Left colon (tissue), 2 donors: ENCODE measurements at places on chromosomes 16 and 17. TPM values are rescaled to one million over a fixed set of nuclear protein-coding genes. Genes with fewer than 3 reads are reported as not detected.
A peak's percentile ranks its signal among the peaks of the same experiment; 100 is the strongest.

The DNAI2 gene
- total RNA-seq = not detected

The RNF157 gene
- total RNA-seq = 23.6 TPM

The CX3CL1 gene
- total RNA-seq = 2.9 TPM

The CRYM gene
- 15.7 TPM for total RNA-seq

The CMTM2 gene
- not detected for total RNA-seq

GRCh38 chr17:6134721-6135120 lies 64.5 kb downstream of the WSCD1 start:
- DNase-seq = no peak

DNA sequence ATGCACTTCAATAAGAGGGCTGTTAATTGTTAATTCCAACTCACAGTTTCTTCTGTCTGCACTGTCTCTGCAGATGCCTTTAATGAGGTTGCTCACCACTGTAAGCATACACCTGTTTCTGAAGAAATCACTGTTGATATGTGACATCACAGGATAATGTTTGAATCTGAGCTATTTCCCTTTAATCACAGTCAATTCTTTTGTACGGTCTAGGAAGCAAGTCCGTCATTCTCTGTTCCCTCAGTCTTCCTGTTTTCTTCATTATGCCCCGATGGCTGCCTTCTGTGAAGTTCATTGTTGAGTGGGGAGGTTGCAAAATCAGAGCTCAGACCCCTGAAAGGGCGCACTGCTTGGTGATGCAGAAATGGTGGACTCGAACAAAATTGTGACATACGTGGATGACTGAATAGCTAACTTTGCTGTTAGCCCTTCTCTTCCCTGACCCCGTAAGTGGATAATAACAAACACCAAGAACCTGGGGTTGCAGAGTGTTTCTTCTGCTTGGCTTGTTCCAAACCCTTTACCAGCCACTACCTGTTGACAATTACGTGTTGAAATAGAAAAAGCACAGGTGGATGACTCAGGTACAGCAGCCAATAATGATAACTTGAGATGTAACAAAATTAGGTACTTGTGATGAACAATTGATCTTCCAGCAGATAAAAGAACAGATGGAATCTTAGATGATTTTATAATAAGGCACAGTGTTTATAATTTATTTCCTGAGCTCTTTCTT lies 71.9 kb upstream of the AXIN2 start:
- DNase-seq = no peak

DNA sequence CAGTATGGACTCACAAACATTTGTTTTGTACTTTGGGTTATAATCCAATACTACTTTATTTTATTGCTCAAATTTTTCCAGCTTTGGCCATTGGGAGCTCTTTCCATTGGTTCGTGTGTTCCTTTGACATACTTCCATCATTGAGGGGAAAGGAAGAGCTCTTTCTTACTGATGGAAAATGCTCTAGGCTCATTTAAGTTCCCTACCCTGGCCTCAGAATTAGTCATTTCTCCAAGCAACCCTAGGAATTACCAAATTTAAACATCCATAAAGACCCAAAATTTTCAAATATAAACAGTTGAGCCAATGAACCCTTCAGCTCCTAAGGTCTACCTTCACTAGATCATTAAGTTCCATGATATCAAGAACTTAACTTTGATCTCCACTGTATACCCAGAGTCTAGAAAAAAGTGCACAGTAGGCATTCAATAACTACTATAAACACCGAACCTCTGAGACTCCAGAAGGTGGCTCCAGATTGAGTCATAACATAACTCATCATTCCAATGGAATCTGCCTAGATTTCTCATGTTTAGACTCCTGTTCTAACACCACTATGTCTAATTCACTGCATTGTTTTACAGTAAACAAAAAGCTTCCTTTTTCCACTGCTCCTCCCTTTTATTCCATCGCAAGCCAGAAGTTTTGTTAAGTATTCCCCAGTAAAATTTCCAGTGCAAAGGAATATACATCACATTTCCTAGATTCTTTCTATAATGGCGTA lies 39.0 kb downstream of the SMURF2 start:
- DNase-seq = no peak

DNA sequence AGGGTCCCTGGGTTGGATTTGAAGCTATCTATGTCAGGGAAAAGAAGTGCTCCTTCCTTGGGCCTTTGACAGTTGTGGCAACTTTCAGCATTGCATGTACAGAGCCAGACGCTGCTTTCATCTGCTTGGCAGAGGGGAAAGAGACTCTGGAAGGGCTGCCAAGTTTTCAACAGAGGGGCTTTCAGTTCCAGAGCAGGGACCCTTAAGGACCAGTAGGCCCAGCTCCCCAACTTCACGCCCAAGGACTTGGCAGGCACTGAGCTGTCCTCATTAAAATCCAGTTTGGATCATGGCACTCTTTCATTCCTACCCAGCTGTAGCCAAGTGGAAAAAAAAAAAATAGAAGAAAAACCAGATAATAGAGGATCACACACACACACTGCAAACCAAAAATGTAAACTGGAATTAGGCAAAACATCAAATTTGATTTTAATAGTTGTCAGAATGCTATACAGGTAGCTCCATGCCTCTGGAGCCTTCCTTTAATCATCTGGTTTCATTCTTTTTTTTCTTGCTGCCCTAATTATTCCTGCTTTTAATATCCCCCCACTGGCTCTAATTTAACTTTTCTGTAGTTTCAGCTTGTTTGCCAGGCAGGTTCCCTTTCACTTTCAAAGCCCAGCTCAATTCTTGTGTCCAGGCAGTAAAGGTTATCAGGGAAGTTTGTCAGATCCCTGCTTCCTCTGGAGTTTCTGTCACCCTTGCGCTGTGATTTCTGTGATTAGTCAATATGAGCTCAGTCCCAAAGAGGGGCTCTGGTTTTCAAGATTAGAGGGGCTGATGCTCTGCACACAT lies 702.6 kb upstream of the CDH8 start:
- DNase-seq = no peak

DNA sequence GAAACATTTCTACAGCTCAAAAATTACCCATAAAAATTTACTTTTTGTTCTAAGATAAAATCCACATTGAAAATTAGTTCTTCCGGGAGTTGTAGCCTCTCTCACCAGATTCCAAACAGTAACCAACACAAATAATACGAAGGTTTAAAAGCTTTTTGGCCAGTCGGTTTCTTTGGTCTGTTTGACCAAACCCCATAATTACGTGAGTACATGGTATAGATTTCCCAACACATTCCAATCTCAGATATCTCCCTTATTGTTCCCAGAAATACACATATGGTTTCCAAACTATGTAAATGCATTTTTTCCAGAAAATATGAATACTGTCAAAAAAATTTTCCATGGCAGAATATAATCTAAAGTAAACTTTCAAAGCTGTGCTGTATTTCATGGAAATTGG lies 722.0 kb downstream of the KCNJ2 start:
- no peak for DNase-seq

DNA sequence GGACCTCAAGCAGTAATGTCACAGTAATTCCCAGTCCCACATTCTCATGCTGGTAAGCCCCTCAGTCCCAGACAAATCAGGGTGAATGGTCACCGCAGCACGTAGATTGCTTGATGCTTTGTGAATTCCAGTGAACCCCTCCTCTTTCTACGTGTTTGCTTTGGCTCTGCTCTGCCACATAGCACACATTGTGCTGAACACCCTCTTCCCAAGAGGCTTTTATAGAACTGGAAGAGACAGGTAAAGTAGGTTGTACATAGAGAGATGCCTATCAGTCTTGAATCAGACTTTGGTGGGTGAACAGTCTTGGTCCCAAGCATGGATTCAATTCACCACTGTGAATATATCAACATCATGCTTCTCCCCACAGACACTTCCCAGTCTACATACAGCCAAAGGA lies 579 bp upstream of the KRTAP9-6 start:
- no peak for DNase-seq

DNA sequence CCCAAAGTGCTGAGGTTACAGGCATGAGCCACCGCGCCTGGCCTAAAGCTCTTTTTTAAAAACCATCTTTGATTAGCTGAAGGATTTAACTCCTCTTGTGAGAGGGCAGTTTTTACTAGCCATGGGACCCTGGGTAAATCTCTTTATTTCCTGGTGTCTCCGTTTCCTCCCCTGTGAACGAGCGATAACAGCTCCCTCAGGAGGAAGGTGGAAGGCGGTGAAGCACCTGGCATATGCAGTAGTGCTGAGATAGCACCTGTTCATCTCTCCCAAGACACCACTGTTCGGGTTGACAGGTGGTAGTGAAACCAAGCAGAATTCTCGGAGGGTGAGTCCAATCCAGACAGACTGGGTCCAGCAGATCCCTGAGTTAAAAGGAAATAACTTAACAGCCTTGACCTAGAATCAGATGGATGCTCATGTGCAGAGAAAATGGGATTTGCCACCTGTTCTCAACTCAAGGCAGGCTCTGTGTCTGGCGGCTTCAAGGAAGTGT lies 86.2 kb downstream of the CRISPLD2 start:
- no peak for DNase-seq

DNA sequence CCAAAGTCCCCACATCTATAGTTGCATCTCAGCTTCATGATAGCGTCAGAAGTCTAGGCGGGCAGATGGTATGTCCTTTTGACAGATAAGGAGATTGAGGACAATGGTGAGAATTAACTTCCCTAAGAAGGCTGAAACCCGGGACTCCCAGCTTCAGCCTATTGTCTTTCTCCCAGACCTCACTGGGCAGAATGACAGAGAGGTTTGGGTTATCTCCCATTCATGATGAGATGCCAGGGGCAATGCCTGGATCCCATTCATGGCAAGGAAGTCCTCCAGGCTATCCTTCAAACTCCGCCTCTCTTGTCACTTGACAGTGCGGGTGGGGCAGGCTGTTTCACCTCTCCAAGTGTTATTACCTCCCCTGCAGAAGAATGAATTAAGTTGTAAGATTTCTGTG lies 100.3 kb downstream of the IRX5 start:
- no peak for DNase-seq

GRCh38 chr16:24255456-24256371 lies at the start of gene CACNG3:
TSS of gene CACNG3 (plus strand) at chr16:24256335. CDS start at chr16:24256755, 420 bp downstream.
- DNase-seq = peak; percentile 27

- DNase-seq = no peak
Measured at GRCh38 chr17:68301438-68301959, 10.2 kb downstream of the ARSG start.

DNA sequence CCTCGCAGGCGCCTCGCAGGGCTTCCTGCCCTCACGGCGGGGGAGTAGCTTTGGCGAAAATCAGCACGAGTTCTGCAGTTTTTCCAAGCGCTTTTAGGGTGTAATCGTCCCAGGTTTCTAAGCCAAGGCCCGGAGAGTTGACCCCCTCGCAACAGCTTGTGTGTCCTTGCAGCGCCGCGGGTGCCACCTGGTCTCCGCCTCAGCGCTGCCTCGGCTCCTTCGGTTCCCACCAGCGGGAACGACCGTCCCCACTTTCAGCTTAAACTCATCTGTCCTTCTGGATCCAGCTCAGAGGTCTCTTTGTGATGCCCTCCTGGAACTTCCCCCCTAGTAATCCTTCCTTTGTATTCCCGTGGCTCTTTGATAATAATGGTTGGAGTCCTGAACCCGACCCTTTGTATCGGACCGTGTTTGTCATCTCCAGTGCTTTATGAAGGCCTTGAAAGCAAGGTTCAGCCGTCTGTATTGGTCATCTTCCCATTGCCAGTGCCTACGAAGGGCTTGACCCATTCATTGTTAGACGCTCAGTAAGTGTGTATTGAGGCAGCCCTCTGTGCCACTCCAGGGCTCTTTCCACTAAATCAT lies 858 bp upstream of the SMARCE1 start:
- no peak for DNase-seq

GRCh38 chr17:3685174-3685573 lies 10.8 kb downstream of the P2RX5 start:
- no peak for DNase-seq

DNA sequence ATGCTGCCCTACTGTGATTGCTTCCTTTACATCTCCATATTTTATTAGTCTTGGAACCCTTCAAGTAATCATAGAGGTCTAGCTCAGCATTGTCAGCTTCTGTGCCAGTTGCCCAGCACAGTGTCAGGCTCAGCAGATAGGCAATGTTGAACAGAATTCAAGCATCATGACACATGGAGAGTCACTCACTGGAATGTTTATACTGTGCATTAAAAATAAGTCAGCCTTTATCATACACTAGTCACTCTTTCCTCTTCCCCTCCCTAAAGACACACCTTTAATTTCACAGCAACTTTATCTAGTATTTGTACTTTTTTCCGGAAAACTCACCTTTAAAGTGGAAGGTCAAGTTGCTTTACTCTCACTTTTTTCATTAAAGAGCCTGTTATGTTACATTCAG lies 253.8 kb upstream of the CDH11 start:
- no peak for DNase-seq

GRCh38 chr17:34248511-34249024 lies 6.5 kb upstream of the CCL2 start:
- no peak for DNase-seq

DNA sequence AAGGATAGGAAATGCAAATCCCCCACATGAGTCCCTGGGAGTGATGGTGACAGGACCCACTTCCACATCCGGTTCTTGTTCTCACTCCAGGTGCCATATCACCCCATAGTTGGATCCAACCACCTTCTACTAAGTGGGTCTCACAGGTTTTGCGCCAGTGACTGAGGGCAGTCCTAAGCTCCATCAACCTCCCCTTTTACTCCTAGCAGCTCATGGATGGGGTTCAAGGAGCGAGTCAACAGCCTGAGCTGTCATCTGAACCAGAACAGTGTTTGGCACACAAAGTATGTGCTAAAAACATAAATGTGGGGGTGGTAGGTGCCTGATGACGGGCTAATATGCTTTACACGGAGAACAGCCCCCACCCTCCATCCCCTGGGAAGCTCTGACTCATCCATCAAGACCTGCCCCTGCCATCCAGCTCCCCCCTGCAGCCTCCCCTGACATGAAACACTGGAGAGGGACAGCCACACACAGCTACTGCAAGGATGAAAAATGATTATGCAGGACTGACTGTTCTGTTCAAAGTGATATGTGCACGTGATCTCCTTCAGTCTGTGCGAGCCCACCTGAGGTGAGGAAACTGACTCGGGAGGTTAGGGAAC lies 143.2 kb upstream of the CDH5 start:
- no peak for DNase-seq

DNA sequence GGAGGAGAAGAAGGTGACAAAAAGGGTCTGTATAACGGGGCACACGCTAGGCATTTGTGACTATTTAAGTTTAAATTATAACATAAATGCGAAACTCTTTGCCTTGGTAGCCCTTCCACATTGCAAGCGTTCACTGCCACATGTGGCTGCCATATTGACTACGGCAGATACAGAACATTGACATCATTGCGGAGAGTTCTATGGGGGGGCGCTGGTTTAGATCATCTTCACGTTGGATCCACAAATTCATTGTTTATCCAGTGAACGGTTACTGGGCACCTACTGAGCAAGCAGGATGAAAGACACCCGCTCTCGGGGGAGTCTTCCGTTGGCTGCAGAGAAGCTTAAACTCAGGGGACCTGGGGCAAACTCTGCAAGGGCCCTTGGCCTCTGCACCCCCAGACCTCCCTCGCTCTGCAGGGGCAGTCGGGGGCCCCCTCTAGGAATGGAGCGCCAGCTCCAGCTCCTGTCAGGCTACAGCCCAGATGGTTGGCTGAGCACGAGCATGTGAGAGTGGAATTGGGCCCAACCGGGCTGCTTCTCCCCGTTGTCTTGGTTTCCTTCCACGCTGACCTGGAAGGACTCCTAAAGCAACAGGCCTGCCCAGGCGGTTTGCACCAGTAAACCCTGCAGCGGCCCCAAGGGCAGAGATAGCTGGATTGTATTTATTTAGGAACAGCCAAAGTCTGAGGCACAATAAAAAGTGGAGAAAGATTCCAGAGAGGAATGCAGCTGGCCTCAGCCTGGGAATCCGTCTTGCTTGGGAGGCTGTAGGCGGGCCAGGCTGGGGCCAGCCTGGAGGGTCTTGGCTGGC lies 172.2 kb downstream of the SEC14L1 start:
- peak; percentile 85 for DNase-seq

GRCh38 chr16:425740-426114 lies 278 bp downstream of the RAB11FIP3 start:
- no peak for DNase-seq
